ENCODE measurements at places on chromosomes 4 and X.

GRCh38 chr4:30837861-30838260 lies 117.7 kb downstream of the PCDH7 start:
- DNase-seq = no peak

- DNase-seq = no peak
Measured at GRCh38 chr4:161320377-161320776, 843.4 kb downstream of the FSTL5 start.

GRCh38 chr4:113646442-113646822 lies 115.1 kb downstream of the CAMK2D start:
- no peak for DNase-seq

- no peak for DNase-seq
Measured at GRCh38 chrX:66731398-66731797, 92.5 kb upstream of the EDA2R start.

DNA sequence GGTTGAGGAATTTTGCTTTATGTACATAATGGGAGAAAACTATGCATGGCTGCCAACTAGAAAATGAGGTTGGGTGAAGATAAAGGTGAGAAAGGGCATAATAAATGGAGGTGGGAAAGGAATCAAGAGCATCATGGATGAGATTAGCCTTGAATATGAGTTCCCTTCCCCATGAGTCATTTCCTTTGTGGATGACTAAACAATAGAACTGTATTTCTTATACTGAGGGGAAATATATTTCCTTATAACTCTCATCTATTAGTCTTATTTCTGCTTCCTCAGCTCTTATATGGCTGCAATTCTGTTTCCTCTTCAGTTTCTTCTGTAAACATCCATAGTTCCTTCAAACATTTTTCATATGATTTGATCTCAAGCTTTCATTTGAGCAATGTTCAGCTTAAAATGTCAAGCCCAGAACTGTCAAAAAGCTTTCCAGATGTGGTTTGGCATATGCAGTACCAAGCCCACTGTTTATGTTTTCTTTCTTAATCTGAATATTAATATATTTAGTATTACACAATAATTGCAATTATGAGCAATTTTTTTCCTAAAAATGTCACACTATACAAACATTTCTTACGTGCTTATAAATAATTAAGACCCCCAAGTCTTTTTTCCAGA lies 100.7 kb upstream of the GRPR start:
- no peak for DNase-seq

DNA sequence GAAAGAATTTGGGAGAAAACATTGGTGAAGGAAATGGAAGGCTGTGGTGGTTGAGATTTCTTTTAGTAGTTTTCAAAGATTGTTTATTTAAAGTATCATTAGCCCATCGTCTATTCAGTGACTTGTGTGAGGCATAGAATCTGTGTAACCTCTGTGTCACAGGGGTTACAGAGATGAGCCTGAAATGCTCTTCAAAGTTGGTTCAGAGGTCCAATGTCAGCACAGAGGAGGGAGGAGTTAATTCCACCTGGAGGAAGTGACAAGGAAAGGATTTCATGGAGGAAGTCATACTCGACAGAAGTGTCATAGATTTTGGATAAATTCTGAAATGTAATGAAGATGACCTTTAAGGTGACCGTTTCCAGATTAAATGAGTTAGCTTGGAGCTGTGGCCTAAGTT lies 8.2 kb downstream of the MAOA start:
- no peak for DNase-seq

- DNase-seq = no peak
Measured at GRCh38 chr4:143344774-143345173, 8.1 kb downstream of the GAB1 start.

- DNase-seq = no peak
Measured at GRCh38 chr4:15658136-15658770, 3.1 kb upstream of the FBXL5 start.

GRCh38 chrX:5780821-5781220 lies 447.8 kb downstream of the NLGN4X start:
- no peak for DNase-seq

DNA sequence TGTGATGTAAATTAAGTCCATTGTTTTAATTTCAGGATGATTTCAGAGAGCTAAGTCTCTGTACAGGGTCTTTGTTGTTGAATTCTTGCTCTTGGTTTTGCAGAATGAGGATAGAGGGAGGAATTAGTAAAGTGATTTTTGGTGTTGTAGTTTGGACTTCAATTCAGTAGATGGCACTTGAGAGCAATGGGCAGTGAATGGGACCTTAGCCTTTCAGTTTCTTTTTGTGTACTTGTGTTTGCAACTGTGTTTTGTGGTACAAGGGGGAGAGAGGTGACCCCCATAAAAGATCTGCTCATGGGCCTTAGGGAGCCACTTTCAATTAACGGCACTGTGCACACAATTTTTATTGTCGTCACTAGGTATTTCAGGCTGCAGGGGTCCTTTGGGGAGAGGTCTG lies 340.0 kb downstream of the DCAF12L2 start:
- DNase-seq = no peak

DNA sequence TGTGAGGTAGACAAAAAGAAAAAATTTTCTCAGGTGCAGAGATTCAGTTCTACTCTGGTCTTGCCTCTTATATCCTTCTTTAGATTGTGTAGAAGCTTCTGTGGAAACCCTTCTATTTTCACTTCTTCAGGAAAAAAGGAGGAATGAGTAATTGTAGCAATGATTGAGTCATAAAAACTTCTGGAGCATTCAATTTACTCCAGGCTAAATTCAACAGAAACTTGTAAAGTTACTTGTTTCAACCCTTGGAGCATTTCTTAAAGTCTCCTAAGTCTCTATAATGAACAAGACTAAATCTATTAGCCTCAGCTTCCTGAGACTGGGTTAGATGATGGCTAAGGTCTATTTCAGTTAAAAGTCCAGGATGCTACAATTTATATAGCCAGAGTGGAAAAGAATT lies 29.9 kb downstream of the BOD1L1 start:
- DNase-seq = no peak

GRCh38 chrX:31708116-31708515 lies 636.3 kb upstream of the FTHL17 start:
- no peak for DNase-seq

GRCh38 chr4:142092941-142093340 lies 456.6 kb downstream of the IL15 start:
- no peak for DNase-seq

- peak; percentile 15 for DNase-seq
Measured at GRCh38 chr4:109560687-109561461, 828 bp downstream of the MCUB start.

DNA sequence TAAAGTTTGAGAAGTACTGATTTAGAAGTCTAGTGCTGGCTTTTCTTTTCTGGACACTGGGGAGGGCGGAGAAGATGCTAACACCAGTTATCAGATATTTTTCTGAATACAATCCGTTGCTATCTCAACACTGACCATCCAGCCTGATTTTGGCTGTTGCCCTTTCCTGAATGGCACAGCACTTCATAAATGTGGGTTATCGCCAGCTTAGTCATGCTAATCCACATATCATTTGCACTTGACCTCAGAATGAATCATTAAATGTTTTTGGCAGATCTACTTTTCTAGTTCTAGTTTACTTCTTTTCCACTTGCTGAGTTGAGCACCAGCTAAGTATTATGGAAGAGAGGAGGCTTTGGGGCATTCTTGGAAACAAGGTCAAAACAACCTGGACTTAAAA lies 60.8 kb upstream of the ESX1 start:
- no peak for DNase-seq

DNA sequence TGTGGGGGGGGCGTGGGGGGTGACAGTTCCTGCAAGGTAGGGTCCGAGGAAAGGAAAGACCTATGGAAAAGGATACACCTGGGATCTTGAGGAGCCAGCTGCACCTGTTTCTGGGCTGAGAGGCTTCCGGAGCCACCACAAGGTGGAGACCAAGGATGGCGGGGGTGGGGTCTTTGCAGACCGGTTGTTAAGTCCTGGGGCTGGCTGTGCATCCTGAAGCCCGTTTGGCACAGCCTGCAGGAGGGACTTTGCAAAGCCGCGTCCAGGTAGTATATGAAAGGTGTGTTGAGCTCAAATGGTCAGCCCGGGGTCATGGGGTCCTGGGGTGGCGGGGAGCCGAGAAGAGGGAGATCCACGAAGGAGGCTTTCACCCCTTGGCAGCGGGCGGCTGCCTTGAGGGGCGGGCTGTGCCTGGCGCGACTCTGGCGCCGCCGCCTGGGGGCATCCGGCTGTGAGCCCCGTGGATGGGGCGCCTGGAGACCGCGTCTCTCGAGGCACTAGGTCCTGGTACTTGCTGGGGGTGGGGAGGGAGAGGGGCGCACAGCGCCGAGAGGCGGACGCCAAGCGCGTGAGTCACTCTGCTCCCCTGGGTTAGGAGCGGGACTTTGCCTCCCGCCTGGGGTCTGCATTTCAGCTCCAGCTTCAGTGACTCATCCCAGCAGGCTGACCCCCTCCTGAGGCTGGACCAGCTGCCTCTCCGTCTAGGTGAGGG lies 58.2 kb upstream of the DYNLT3 start:
- no peak for DNase-seq

DNA sequence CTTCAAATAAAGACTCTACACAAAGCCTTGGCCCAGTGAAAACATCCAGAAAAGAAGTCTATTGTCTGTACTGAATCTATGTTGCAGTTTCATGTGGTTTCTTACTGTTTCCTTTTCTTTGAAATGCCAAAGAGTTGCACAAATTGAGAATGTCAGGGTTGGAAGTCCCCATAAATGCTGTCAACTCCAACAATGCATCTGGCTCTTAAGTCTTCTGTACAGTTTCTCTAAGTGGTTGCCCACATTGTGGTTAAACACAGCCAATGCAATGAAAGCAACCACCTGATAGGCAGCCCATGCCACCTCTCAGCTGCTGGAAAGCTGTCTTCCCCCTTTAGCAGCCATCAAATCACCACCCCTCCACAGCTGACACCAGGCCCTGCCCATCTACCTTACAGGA lies 67.2 kb upstream of the C1GALT1C1 start:
- DNase-seq = no peak

- DNase-seq = no peak
Measured at GRCh38 chrX:55640854-55641253, 17.7 kb downstream of the FOXR2 start.

DNA sequence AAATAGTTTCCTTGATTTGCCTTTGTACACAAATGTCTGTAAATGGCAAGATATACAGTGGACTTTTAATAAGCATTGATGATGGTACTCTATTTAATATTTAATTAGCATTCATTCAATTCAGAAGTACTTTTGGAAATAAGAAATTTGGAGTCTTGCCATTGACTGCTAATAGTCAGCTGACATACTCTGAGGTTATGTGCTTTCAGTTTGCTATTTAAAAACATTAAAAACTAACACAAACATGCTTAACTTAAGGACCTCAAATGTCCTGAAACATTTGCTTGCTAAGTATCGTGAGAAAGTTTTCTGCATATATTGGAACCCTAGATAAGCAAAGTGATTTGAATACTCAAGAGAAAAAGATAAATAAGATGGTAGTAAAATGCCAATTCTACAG lies 64.6 kb downstream of the REELD1 start:
- no peak for DNase-seq

DNA sequence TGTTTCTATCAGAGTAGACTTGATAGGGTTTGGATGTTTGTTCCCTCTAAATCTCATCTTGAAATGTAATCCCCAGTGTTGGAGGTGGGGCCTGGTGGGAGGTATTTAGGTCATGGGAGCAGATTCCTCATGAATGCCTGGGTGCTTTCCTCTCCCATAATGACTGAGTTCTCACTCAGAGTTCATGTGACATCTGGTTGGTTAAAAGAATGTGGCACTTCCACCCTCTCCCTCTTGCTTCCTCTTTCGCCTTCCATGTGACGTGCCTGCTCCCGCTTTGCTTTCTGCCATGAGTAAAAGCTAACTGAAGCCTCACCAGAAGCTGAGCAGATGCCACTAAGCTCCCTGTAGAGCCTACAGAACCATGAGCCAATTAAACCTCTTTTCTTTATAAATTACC lies 47.3 kb upstream of the SRPX start:
- DNase-seq = no peak

DNA sequence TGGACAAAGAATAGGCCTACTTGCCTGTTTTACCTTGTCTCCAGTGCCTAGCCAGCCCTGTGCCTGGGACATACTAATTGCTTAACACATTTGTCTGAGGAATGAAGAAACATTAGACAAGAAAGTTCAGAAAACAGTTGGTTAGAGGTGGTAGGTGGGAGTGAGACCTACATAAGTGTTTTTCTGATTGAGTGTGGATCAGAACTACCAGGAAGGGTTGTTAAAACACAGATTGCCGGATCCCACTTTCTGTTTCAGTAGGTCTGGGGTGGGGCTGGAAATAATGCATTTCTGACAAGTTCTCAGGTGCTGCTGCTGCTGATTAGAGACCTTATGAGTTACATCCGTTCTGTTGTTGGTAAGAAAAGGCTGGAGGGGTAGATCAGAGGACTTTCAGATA lies 5.7 kb upstream of the JADE1 start:
- DNase-seq = no peak

GRCh38 chr4:128241019-128241418 lies 46.6 kb downstream of the PGRMC2 start:
- no peak for DNase-seq

DNA sequence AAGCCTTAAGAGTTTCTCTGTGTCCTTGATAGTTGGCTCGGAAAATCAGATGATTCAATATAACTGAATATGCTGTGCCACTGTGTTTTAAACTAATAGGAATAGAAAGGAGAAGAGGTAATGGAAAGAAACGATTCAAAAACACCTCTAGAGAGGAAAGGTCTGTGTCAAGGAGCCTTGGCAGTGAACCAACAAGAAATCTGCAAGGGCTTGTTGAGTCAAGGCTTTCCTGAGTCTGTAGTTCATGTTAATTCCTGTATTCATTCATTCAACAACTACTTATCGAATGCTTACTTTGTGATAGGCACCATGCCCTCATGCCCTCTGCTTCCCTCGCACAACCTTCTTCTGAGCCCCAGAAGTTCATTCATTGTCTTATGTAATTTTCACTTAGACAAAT lies 336.0 kb downstream of the PDHA2 start:
- no peak for DNase-seq

DNA sequence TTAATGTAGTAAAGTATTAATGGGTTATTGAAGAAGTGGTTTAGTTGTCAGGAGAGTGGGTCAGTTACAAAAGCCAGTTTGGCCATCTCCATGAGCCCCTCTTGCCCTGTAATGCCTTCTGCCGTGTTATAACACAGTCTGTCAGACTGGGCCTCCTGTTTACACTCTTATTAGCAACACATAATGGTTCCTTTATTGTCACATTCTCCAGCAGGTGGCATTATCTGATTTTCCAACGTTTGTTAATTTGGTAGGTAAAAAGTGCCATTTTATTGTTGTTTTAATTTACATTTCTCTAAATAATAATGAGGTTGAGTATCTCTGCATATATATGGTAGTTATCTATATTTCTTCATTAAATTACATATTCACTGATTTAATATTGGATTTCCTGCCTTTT lies 560.8 kb downstream of the FGF13 start:
- no peak for DNase-seq

- no peak for DNase-seq
Measured at GRCh38 chr4:41981456-41981855, at the start of gene DCAF4L1. TSS of gene DCAF4L1 (plus strand) at chr4:41981756. CDS start at chr4:41981793, 37 bp downstream.

- no peak for DNase-seq
Measured at GRCh38 chr4:53997898-53998297, 66.5 kb downstream of the CHIC2 start.

GRCh38 chrX:100353326-100353725 lies 56.7 kb downstream of the PCDH19 start:
- no peak for DNase-seq

GRCh38 chr4:128452415-128452814 lies 164.8 kb upstream of the PGRMC2 start:
- no peak for DNase-seq
